ENCODE measurements at places on chromosomes 11 and 22.
A peak's percentile ranks its signal among the peaks of the same experiment; 100 is the strongest.

DNA sequence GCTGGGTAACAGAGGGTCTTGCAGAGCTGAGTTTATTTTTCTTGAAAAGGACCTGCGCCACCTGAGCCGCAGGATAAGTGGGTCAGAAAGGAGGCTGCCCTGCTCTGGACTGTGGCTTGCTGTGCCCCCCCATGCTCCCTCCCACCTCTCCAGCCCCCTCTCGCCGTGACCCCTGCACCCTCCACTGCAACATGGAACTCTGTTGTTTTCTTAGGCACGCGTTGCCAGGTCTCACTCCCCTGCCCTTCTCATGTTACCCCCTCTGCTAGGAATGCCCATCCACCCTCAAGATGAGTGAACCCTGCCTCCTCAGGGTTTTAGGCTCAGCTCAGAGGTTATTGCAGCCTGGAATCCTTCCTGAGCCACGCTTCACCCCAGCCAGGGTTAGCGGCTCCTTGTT lies 10.8 kb downstream of the ETS1 start:
- no peak for DNase-seq

DNA sequence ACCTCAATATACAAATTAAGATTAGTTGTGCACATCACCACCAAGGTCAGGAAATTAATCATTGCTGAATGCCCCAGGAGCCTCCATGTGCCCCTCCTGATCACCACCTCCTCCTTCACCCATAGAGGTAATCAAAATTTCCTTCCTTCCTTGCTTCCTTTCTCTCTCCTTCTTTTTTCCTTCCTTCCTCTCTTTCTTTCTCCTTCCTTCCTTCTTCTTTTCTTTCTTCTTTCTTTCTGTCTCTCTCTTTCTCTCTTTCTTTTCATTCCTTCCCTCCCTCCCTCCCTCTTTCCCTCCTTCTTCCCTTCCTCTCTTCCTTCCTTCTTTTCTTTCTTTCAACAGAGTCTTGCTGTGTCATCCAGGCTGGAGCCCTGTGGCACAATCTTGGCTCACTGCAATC lies 67.9 kb upstream of the FTH1 start:
- no peak for DNase-seq

GRCh38 chr11:117171404-117172061 lies 7.0 kb upstream of the SIDT2 start:
- no peak for DNase-seq

GRCh38 chr11:104582431-104582830 lies 315.8 kb downstream of the CASP12 start:
- DNase-seq: no peak

DNA sequence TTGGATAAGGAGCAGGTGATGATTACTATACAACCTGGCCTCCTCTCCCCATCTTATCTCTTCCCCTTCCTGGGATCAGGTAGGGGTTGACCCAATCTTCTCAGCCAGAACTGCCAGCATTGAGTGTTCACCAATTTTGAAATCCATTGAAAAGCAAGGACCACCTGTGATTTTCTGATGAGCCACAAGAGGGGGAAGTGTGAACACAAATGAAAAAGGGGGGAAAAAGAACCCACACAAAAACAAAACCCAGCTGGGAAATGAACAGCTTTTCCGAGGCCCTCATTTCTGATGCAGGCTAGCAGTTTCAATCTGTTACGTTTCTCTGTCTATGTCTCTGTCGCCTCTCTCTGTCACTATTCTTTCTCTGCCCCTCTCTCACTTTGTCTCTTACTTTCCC lies 161.9 kb downstream of the INSC start:
- no peak for DNase-seq

GRCh38 chr22:37747080-37747714 lies 50.3 kb downstream of the TRIOBP start:
- peak; percentile 24 for DNase-seq

- no peak for DNase-seq
Observed at GRCh38 chr22:36924151-36924698, 10.8 kb downstream of the CSF2RB start.

DNA sequence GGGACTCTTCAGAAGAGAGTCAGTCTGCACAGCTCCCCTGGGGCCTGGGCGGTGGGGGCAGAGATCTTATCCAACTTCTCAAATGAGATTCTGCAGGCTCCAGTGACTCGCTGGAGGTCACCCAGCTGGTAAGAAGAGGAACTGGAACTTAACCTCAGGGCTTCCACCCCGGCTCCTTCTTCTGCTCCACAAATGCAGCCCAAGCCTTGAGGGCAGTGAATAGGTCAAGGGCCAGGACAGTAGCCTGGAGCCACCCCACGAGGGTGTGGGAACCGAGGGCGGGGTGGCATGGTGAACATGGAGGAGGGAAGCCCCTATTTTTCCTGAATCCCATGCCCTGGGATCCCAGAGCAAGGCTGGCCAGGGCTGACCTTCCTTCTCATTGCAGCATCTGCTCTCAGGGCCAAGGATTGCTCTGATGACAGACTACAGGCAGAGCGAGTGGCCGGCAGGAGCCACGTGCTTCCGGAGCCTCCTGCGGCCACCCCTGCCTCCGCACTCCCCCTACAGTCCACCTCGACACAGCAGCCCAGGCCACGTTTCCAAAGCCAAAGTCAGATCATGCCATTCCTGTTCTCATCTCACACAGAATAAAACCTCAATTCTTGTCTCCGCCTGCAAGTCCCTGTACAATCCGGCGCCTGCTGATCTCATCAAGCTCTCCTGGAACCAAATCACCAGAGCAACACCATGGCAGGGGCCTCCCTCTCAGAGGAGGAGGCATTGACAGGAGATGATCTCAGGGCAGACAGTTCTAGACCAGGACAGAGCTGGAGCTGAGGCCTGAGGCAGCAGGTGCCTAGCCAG lies 21.1 kb upstream of the UPK3A start:
- DNase-seq: peak; percentile 47

DNA sequence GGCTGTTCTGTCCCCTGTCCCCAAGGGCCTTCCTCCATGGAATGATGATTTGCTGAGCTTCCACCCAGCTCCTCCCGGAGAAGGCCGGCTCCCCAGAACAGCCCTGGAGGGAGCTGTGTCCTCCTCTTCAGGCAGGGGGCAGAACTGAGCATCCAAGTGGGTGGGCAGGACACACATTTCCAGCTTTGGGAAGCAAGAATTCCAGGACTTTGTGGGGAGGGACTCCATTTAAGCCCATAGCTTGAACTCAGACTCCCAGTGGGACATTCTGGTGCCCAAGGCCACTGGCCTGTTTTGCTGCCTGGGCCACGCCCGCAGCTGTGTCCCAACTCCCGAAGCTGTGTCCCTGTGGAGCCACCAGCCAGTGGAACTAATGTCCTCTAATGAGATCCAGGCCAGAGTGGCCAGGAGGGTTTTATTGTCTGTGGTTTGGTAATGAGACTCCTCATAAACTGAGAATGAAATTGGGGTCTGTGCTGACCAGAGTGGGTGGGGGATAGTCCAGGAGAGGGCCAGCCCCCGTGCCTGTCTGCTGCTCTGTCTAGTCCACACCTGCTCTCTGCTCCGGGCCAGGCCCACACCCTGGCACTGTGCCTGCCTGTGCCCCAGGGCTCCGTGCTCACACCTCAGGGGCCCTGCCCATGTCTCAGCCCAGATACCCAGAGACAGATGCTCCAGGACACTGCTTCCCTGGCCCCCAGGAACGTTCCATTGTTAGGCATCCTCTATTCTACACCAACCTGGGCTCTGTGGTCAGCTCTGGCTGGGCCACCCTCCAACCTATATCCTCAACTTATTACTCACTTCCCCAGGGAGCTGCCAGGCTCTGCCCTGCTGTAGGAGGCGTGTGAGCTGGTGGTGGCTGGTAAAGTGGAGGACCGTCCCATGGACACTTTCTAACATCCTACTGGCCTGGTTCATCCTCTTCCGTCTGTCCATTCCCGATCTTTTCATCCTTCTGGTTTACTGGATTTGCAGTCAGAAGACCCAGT lies 7.6 kb downstream of the NECTIN1 start:
- DNase-seq: peak; percentile 19

DNA sequence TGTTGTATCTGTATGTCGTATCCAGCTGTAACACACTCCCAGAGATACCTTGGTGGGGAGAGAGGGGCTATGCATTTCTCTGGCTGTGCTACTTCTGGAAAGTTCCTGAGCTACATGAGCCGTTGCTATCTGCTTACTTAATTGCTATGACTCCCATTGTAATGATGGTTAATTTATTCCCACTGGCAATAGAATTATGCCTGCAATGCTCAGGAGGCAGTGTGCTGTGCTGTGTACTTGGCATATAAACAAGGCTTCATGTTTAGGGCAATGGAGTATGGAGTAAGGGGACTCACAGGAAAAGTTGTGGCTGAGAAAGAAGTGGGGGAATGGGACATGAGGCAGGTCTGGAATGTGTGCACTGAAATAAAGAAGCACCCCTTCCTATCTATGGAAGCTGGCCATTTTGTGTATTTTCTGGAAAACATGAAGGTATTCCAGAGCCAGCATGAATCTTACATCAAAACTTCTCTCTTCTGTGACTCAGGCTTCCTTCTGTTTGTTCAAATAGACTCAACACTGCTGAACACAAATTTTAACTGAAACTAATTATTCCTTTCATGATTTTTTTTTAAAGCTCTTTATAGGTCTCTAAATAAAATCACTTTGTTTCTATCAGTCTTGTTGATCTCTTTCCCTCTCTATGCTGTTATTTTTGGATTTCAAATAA lies 40.6 kb downstream of the CD44 start:
- DNase-seq: peak; percentile 31

DNA sequence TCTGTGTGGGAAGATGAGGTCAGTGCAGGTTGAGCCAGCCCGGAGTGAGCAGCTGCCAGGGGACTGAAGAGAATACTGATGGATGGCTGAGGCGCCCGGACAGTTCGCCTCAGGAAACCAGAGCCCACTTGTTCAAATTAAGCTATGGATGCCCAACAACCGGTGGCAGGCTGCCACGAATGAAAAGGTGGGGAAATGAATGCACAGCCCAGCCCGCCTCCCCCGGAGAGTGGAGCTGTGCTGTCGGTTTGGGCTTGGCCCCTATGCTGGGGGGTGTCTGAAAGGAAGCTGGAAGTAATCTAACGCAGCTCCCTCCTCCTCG lies 21.9 kb downstream of the HSPA8 start:
- no peak for DNase-seq

DNA sequence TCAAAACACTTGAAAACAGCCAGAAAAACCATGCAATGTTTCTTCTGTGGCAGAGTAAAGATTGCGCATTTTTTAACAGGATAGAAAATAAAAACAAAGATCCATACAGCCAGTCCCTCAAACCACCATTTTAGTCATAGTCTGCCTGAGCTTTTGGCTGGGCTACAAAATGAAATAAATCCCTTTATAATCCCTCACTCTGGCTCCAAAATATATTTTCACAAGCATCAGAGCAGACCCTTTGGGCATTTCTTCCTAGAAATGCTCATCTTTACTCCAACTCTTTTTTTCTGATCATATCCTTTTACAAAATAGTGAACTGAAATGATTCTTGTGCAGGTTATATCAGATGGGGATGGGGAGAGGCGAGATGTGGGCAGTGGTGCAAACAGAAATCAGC lies 31.8 kb upstream of the LMO2 start:
- DNase-seq: no peak

- DNase-seq: no peak
Observed at GRCh38 chr11:113859665-113860064, 15.7 kb downstream of the USP28 start.

GRCh38 chr11:87338046-87338639 lies 300.4 kb downstream of the TMEM135 start:
- DNase-seq: no peak

DNA sequence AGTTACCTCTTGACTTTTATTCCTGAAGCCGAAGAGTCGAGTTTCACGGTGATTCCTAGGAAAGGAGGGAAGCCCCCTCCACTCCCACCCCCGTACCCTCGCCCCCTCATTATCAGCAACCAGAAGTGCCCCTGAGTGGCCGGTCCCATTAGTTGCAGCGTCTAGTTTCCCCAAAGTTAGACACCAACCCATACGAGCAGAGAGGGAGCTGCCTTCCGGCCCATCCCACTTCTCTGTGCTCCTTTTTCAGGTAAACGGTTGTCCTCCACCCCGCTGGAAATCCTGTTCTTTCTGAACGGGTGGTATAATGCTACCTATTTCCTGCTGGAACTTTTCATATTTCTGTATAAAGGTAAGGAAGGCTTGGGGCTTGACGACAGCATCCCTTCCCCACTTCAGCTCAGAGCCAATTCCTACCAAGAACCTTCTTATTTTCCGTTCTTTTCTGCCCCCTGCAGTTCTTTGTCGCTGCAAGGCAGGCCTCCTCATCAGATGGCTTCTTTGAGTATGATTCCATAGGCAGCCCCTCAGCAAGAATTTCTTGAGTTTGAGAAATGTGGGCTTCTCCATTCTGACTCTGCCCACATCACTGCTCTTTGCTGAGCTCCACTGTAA lies 701 bp downstream of the TMEM216 start:
- DNase-seq: peak; percentile 40

GRCh38 chr11:116694815-116695590 lies 77.8 kb downstream of the BUD13 start:
- no peak for DNase-seq

DNA sequence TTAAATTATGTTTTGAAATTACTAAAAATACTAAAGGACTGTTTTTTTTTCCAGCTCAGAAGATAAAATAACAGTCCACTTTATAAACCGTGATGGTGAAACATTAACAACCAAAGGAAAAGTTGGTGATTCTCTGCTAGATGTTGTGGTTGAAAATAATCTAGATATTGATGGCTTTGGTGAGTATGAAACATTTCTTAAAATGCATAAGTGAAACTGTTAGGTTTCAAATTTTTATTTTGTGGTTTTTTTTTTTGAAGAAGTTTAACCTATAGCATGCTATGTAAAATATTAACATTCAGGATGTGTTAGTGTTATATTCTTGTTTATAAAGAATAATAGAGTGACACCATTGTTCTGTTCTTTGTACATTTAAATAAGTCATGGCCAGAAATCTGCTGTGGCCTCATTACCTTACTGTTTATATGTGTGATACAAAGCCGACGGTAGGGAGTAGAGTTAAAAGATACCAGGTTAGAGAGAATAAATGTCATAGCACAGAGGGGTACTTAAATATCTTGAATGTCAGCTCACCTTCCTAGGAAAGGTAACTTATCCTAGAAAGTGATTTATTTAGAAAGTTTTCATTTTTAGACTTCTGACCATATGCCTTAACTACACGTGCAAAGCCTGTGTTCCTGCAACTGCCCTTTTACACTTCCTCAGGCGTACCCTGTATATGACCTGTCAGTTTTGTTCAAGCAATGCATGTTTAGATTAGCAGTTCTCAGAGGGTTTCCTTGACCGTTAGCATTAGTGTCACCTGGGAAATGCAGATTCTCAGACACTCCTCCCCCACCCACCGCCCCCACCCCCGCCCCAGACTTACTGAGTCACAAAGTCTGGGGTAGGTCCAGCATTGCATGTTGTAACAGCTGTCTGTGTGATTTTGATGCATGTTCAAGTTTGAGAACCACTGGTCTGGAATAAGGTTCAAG lies 6.3 kb downstream of the FDX1 start:
- DNase-seq: no peak

- DNase-seq: no peak
Observed at GRCh38 chr11:45156741-45157140, 10.3 kb downstream of the PRDM11 start.

DNA sequence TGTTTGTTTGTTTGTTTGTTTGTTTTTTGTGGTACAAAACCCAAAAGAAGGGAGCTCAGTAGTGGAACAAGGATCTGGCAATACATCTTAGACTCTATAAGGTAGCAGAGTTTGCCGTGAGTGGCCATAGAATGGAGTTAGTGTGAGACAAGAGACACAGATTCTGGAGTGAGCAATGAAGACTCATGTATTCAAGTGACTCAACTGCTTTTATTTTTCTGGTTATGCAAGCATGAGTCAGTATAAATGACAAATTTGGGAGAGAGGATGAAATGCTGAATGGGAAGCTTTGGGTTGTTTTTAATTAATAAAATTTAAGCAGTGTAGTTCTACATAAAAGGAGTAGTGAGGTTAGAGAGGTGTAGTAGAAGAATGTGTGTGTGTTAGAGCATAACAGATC lies 143.6 kb upstream of the ANO5 start:
- DNase-seq: no peak

- peak; percentile 32 for DNase-seq
Observed at GRCh38 chr11:45045683-45046471, 95.2 kb upstream of the TP53I11 start.
